ENCODE measurements at places on chromosomes 3 and 15.

GRCh38 chr15:24675332-24676144 lies at the start of gene NPAP1:
Gene NPAP1 (plus strand): TSS chr15:24675775. CDS start chr15:24675868, 93 bp downstream.
- DNase-seq: no peak

DNA sequence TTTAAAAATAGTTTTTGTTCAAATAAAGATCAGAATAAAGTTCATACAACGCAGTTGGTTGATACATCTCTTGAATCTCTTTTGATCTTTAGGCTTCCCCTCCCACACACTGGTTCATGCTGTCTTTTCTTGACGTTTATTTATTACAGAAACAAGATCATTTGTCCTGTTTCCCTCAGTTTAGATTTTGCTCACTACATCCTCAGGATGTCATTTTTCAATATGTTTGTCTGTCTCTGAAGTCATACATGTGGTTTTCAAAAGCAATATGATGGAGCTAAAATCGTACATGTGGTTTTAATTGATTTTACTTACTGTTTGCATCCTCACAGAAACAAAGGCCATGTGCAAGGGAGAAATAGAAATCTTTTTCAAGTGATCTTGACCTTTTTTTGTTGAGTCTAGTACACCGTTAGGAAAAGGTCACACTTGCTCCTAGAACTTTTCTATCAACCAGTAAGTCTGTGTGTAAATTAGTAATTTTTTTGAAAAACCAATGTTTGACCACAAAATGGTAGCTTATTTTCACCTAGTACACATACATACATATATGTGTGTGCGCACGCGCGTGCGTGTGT lies 63.7 kb upstream of the SENP5 start:
- no peak for DNase-seq

DNA sequence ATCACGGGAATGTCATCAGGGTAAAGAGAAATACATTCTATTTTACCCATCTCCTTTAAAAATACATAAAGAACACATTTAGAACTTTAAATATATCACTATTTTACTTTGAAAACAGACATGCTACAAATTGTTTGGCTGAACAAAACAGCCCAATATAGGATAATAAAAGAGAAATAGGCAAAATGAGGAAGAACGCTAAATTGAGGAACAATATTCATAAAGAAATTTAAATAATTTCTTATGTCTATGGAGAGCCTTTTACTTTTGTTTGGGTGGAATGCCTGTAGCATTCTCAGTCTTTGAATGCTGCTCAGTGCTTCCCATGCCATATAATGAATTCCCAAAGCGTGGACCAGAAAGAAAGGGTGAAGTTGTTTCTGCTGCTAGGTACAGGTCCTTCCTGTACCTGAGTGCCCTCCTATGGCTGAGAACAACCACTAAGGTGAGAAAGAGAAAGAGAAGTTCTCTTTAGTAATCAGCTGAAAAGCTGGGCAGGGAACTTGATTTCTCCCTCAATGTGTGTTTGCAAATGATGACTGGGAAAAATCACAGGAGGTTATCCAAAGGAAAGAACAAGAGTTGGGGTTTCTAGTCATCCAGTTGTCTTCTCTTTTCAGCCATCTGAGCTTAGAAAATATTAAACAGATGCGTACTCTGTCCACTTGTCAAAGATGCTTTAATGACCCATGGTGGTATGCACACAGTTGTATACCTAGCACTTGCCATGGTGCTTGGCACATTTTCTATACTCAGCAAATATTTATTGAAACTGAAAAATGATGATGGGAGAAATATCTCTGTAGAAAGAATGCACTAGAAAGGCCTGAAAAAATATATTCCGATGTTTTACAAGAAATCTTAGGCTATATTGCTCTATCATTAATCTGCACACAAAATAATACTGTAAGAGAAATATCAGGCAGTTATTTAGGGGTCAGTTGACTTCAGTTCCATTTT lies 404.6 kb downstream of the TIGIT start:
- DNase-seq: no peak

DNA sequence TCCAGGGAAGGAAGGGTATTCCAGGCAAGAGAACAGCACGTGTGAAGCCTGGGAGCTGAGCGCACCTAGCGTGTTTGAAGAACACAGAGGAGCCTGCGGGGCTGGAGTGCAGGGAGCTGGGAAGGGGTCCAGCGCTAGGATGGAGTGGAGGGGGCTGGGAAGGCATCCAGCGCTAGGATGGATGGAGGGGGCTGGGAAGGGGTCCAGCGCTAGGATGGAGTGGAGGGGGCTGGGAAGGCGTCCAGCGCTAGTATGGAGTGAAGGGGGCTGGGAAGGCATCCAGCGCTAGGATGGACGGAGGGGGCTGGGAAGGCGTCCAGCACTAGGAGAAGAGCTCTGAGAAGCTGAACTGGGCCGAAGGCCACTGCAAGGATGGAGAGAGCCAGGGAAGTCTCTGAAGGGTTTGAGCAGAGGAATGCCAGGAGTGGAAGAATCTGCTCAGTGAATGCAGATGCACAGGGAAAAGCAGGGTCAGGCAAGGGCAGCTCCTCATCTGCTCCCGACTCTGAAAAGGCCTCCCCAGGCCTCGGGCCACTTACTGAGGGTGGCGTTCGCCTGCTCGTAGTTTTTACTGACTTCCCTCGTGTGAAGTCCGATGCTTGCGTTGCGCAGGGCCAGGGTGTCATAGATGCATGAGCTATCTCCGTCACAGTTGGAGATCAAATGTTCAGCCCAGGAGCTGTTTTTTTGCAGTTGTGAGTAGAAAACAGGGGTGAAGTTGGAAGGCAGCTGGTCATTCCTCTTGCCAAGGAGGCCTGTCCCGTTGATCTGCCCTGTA lies 39.8 kb downstream of the MUC20 start:
- DNase-seq: no peak

DNA sequence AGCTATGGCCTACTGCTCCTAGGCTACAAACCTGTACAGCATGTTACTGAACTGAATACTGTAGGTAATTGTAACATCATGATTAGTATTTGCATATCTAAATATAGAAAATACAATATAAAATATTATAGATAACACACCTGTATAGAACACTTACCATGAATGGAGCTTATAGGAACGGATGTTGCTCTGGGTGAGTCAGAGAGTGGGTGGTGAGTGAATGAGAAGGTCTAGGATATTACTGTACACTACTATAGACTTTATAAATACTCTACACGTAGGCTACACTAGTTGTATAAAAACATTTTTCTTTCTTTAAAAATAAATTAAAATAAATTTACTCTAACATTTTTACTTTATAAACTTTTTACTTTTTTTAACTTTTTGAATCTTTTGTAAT lies 224.0 kb upstream of the CBLB start:
- DNase-seq: no peak

DNA sequence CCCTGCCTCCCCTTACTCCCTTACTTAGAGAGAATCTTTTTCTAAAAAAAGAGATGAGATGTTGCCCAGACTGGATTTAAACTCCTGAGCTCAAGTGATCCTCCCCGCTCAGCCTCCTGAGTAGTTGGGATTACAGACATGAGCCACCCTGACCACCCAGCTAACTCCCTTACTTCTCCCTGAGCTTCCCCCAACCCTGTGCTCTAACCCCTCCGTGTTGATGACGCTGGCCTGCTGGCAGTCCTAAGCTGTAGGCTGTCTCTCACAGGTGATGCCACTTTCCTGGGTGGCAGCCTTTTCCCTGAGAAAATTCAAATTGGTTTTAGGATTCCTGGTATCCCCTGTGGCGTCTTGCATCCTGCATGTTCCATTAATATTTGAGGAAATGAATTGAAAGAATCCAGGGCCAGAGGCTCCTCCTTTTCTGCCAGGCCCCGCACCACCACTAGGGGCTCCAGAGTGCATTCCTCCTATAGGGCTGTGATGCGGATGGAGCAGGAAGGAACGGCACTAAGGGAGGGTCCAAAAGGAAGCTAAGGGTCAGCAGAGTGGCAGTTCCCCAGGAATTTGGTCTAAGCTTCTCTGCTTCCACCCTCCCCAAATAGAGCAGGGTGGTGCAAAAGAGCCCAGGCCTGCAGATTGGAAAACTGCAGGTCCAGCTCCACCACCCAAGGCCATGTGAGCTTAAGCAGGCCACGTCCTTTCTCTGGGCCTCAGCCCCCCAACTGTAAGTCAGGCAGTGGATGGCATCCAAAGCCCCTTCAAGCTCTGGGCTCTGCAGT lies 101.1 kb downstream of the DAPK2 start:
- DNase-seq: peak; percentile 35

GRCh38 chr3:100811779-100812507 lies 102.6 kb downstream of the TFG start:
- DNase-seq: no peak

GRCh38 chr15:73617301-73617831 lies 15.8 kb downstream of the NPTN start:
- DNase-seq: no peak

GRCh38 chr3:159839561-159840379 lies 148.9 kb upstream of the IL12A start:
- DNase-seq: no peak
